ENCODE measurements at places on chromosomes 3 and 15.

DNA sequence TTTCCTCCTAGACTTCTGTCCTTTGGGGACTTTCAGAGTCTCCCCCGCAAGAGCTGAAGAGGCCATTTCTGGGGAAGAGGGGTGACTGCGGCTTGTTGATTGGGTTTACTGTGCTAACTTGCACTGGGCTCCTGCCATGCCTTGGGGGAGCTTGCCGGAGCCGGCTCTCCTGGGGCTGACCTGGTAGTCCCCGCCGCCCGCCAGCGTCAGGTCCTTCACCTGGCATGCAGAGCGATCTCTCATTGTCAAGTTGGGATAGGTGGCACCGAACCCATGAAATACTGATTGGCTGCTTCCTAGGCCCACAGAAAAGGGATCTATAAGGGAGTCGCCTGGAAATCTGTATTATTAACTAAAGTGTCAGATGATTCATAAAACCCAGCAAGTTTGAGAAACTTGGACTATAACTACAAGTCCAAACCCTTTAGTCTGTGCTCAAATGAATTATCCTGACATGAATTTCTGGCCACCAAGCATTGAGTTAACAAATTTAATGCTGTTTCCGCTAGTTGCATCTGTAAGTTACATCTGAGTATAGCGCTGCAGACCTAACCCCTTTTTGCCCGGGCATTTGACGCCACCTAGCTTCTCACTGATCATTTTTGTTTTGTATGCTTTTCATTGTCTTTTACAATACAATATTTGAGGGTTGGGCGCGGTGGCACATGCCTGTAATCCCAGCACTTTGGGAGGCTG lies 607 bp upstream of the IMP3 start:
- peak; percentile 81 for DNase-seq

GRCh38 chr3:30492322-30493192 lies 113.8 kb upstream of the TGFBR2 start:
- no peak for DNase-seq

DNA sequence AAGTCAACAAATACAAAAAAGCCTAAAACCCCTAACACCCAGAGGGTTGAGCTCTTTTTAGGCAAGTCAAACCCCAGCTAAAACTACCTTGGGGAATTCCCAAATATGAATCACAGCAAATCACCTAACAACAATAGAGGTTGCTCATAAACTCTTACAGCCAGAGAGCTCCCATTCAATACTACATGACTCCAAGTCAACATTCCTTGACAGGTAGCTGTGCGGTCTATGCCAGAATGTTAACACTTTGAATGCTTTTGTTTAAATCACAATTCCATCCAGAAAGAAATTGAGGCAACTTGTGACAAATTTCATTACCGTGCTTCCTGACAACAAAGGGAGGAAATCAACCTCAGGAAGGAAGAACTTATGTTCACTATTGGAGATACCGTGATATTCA lies 7.5 kb upstream of the UACA start:
- DNase-seq: no peak

DNA sequence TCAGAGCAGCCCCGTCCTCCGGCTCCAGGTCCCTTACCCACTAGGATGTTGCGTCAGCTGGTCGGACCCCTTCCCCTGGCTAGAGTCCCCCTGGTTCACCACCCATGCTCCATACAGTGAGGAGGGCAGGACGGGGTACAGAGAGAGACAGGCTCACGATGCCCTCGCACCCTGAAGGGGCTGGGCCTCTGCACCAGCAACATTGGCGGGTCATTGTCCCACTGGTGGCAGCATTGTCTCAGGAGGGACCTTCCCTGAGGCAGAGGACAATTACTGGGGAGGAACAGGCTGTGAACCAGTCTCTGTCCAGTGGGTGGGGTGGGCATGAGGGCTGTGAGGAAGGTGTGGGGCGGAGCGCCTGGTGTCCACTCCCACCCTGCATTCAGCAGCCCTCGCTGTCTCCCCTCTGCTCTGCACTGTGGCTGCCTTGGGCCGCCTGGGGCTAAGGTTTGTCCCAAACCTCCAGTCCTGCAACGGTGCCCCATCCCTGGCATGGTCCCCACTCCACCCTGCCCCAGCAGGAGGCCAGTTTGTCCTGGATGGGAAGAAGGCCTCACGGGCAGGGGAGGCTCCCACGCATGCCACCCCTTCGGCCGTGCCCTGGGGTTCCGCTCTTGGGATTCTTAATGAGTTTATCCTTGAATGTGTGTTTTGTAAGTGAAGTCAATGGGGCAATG lies 48.0 kb upstream of the KLF13 start:
- DNase-seq: no peak

GRCh38 chr3:164377466-164377865 lies 700.8 kb downstream of the SI start:
- DNase-seq: no peak

GRCh38 chr3:30614943-30615342 lies 8.5 kb downstream of the TGFBR2 start:
- DNase-seq: no peak

DNA sequence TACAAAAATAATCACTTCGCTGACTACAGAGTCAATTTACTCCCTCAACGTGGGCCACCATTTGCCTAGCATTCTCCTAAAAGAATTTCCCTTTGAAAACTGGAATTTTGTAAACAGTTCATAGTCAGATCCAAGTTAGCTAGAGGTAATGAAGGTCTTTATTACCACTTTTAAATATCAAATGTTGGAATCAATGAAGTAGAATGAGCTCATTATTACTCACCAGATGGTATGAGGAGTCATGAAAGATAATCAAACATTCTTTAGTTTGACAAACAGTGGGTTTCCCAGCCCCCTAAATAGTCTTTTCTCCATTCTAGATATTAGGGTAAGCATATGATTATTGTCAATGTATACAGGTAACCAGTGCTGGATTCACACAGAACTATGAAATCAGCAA lies 455.7 kb upstream of the THBS1 start:
- DNase-seq: no peak
